ENCODE measurements at places on chromosomes 7 and 10.

DNA sequence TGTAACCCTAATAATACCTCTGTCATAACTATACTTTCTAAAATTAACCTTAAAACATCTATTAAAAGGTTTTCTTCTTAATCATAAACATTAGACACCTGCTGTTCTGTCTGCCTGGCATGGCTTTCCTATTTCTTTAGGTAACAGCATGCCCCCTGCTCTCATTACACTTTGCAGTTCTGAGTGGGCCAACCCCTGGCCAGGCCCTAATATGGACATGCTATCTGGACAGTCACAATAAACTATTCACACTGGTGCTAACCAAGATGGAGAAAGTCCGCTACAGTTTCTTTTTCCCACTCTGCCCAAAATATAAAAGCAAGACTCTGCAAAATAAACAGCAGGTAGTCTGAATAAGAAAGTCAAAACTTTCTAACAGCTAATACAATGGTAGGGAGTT is 84.0 kb downstream of the ELAPOR2 start:
- DNase-seq, result no peak

- DNase-seq, result no peak
Measured at GRCh38 chr7:668958-669357, 57.5 kb upstream of the DNAAF5 start.

DNA sequence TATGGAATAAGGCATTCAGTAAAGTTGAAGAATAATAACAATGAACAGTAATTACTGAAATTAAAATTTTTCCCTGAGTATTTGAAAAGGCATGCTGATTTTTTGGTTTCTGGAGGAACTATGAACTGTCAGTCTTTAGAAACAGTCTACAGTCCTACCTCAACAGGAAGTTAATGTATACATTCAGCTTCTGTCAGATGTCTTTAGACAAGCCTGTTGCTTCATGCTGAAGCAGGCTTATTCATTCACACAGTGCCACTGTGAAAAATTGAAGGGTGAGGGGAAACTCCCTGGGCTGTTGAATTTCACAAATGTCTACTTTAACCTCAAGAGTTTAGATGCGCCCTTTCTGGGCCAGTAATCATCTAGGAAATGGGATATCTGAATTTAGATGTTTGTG is 3.5 kb downstream of the NRF1 start:
- no peak for DNase-seq

GRCh38 chr10:114042895-114043531 is 653 bp upstream of the ADRB1 start:
- DNase-seq, result no peak

- DNase-seq, result no peak
Measured at GRCh38 chr7:57362868-57363267, 87.1 kb upstream of the ZNF716 start.

DNA sequence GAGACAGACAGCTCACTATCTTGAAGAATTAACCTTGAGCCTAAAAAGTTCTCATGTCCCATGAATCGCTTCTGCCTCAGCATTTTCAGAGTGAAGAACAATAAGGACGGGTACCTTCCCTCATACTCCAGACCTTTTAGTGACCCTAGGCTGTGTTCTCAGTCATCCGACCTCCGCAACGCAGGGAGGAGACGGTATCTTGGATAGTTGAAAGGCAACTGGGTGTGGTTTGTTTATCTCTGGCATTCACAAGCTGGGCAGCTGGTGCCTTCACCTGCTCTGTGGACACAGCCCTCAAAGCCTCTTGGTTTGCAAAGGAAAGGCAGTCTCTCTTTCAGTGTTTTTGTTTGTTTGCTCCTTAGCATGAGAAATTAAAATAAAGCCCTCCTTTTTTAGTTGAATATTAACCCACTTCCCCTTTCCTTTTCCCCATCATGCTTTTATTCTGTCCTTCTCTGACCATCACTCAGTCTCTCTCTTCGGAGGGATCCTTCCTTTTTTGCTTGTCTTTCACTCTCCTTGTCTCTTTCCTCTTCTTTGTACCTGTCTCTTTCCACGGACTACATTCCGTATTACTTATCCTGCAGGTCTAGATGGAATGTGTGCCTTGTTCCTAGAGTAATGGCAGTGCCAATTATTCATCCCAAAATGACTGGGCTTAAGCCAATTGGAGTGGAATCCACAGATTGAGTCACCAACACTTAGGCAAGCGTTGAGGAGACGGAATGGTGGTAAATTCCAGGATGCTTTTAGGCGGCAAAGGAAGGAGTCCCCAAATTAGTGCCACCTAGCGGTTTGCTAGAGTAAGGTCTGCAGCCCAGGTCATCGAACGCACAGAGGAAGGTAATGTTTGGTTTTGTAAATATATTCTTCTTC is 45.8 kb downstream of the PRR15 start:
- no peak for DNase-seq

DNA sequence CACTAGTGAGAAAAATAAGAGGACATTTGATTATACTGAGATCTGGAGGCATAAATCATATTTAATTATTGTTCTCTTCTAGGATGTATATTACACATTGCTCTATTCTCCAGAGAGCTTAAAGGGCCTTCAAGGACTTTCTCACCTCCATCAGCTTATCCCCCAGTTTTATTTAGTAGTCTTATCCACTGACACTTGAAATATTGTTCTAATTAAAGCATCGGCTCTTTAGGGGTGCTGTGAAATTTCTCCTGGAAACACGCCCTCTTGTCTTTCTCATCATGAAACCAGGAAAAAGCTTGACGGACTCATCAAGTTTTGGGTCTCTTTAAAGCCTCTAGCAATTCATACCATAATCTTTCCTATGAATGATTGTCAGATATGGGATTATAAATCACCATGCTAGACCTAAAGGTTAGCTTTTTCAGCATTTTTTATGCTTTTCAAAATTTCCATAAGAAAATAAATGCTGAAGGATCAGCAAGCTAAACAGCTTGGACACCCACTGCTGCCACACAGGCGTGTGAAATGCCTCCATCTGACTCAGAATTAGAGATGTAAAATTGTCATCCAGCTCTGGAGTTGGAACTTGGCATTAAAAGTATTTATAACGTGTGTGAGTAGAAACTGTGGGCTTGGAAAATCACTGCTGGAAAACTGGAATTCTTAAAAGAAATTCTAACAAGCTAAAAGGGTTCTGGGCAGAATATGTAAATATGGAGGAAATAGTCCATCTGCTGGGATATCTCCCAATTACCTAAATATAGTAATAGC is 216.3 kb downstream of the CHRM2 start:
- DNase-seq, result no peak

DNA sequence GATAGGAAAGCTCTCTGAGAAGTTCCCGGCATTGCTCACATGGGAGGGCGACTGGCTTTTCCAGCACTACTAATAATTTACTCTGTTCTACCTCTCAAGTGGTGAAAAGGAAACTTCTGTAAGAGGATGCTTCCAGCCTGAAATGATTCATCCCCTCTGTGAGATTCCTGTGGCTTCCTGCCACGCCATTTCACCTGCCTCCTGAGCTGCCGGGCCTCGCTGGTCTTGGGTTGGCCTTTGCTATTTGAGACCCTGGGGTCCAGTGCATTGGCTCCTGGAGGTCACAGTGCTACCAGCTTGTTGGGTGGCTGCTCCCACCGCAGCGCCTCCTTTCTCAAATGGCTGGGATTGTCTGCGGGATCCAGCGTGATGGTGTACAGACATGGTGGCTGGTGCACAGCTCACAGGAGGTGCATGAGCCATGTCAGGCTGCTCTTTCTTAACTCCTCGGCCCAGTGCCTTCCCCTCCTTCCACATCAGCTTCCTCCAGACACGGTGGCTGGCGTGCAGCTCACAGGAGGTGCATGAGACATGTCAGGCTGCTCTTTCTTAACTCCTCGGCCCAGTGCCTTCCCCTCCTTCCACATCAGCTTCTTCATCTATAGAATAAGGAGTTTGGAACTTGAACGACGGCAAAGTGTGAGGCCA is 42.9 kb upstream of the PCBD1 start:
- DNase-seq, result no peak

- no peak for DNase-seq
Measured at GRCh38 chr7:103446049-103446520, at the start of gene SLC26A5. Gene SLC26A5, minus strand, starts transcription at chr7:103446207. Its CDS starts 24,693 bp downstream, at chr7:103421514.

DNA sequence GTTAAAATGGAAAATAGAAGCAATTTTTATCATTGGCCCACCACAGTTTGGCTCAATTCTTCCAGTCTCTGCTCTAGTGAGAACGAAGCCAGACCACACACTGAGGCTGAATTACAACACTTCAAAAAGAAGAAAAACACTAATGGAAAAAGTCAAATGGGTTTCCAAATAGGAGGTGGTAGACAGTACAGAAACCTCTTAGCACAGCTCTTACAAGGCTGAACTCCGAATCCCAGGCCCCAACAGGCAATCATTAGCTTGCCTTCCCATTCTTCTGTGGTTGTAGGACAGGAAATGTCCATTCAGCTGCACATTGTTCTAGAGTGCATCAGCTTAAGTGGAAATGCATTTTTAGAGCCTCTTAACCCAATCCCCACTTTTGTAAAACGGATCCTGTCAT is 115.1 kb upstream of the MEOX2 start:
- peak; percentile 10 for DNase-seq

DNA sequence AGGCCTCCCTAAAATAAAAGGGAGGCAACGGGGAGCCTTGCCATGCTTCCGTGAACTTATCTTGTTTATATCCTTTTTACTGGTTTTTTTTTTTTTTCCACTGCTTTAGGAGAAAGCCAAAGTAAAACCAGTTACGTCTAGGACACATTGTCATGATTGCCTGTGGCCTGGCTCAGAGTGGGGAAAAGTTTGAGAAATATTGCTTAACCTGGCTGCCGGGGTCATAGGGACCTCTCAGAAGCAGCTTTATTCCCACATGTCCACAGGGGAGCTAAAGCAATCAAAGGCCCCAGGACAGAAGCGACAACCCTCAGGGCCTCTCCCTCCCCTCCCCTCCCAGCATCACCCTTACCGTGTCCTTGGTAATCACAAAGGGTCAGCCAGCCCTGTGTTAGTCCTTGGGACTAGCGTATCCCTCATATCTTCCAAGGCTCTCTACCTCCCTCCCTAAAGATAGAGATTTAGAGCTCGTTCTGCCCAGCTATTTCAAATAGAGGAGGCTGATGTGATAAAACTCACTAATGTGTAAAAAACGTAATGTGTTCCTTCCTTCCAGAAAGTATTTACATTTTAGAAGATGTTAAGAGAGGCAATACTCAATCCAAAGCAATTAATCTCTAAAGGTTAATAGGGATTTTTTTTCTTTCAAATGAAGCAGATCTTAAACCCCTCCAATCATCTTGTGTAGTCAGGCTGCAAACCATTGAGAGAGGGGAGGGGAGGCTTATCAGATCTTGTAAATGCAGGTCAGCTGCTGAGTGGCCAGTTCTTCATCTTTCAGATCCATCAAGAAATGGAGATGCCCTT is 64.8 kb upstream of the PRKAR2B start:
- DNase-seq, result no peak

DNA sequence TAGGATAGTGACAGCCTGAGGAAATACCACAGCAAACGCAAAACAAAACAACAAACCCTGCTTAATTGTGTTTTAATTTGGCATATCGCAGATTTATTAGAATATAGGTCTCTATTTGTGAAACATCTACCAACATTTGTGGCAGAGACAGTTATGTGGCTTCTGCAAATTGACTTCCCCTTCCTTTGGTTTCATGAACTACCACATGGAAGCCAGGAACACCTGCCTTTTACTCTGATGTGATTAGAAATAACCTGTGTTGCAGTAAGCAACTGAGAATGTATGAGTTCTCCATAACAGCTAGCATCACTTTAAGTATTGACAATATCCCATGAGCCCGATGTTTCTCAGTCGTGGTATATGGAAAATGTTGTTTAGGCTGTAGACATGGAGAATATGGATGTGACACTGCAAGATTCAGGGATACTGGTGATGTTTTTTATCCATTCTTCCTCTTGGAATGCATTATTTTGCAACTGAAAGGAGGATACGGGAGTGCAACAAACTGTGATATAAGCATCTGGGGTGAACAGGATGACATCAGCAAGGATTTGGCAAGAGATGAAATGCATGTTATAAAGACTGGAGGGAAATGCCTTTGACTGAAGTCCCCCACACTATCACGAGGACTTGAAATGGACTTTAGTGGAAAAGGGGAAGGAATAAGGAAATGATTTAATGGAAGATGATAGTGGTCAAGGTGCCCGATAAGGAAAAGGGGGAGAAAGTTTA is 95.9 kb downstream of the CUBN start:
- no peak for DNase-seq

DNA sequence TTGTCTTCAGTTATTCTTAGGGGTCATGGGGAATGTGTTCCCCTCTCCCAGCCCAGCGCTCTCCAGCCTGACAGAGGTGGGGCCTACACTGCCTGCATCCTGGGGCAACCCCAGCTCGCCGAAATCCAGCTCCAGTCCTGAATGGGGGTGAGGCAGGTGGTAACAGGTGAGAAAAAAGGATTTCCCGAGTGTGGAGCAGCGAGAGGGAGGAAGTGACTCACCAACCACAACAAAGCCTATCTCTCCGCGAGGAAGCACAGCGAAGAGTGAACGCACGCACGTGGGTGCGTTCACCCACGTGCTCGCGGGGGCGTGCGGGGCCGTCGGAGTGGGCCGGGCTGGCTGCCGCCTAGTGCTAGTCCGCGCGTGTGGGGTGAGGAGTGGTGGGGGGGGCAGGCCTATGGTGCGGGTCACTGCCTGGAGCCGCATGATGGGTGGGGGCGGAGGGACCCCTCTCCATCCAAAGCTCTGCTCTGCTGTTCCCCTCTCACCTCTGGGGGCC is 855 bp upstream of the PALD1 start:
- DNase-seq, result no peak

DNA sequence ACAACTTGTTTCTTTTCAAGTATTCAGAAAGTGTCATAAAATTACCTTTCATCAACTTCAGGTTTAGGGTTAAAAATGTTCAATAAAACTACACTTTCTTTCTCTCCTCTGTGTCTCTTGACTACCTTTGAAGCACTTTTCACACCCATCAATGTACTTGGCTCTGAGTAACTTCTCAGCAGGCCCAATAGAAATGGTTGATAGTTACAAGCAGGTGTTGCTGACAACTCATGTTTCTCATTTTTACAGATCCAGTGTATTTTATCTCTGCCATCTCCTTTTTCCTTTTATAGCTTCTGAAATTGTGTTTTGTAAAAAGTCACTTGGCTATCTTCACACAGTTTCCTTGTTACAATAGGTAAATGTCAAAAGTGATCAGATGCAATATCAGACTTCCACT is 348.0 kb downstream of the PHTF2 start:
- no peak for DNase-seq

- no peak for DNase-seq
Measured at GRCh38 chr7:45229156-45229920, 71.7 kb downstream of the RAMP3 start.

GRCh38 chr10:95964756-95965155 is 57.0 kb downstream of the CC2D2B start:
- no peak for DNase-seq

- peak; percentile 73 for DNase-seq
Measured at GRCh38 chr7:120988591-120989256, at the start of gene CPED1. Gene CPED1, plus strand, starts transcription at chr7:120988711. Its CDS starts 911 bp downstream, at chr7:120989622.

- DNase-seq, result no peak
Measured at GRCh38 chr7:10584886-10585285, 388.8 kb upstream of the PHF14 start.

DNA sequence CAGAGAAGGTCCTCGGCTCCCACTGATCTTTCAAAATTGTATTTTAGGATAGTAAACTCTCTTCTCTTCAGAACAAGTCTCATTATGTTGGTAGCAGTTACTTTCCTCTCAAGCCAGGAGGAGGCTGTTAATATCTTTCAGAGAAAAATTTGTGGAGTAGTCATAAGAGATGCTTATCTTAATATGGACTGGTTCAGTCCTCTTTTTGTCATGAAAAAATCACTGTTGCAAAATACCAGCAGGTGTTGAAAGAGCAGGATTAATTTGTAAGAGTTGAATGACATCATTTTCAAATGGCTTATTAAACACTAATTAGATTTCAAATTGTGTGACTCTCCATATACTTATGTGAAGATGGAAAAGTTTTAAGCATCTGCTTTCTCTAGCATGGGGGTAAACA is 662.5 kb downstream of the POM121L12 start:
- DNase-seq, result no peak

Measured in AG04450 (cell line).